Activated CD4-positive, alpha-beta memory T cell treated with anti-CD3 and anti-CD28 coated beads, Interleukin-2, amount 10 ng/mL, durations not matched to agents 7 days and 5 days (primary cell): ENCODE measurements at places on chromosomes 5 and 9.

- DNase-seq = no peak
Observed at GRCh38 chr9:110578575-110579033, 937 bp downstream of the SVEP1 start.

DNA sequence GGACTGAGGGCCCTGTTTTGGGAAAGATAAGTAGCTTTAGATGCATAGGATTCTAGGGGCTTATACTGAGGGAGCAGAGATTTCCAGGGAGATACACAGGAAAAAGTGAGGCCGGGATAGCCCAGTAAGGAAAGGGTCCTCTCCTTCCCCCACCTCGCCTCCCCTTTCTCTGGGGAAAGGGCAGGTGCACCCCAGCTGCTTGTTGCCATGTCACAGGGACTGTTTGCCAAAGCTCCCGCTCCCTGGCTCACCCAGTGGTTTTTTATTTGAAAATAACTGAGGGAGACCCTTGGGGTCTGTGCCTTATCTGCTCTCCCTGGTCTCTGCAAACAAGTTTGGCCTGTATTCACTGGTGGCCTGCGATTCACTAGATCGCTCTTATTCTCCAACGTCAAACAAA lies 51.2 kb downstream of the RGS3 start:
- no peak for DNase-seq

GRCh38 chr9:37042421-37042820 lies 8.4 kb upstream of the PAX5 start:
- DNase-seq = no peak

DNA sequence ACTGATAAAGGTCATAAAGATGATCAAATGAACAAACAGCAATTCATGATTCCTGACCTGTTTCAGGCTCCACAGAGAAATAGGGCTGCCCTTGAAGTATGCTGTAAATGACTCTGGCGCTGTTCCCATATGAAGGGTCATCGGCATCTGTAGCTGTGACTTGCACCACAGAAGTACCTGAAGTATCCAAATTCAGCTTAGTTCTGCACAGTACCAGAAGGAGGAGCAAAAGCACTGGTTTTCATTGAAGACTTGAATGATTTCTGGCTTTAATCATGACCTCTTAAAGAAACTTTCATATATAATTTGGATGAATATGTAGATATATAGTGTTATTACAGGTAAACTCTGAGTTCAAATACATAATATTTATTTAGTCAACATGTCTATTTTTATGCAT lies 109.1 kb downstream of the CDH10 start:
- DNase-seq = no peak

DNA sequence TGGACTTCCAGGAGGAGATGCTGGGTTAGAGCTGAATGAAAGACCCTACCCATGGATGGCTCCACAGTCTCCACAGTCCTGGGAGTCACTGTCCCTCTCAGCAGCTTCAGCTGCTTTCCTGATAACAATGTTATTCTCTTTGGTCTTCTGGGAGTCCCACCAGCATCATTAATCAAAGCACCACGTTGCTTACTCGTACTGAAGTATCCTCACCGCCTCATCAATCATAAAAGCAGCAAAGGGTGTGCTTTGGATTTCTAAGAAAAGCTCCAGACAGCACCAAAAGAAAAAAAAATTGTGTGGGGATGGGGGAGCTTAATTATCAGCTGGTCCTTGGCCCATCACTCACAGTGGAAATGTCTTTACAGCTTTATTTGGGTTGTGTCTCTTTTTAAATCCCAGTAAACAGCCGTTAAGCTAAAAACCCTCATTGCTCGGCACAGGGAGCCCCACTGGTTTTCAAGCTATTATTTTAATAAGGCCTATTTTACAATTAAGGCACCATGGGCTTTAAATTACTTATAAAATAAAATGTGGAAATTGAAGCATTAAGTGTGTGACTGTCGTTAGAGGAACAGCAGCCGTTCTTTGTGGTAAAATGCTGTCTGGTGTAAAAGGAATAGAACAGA lies 538.0 kb downstream of the EBF1 start:
- DNase-seq = no peak

- DNase-seq = no peak
Observed at GRCh38 chr9:114112778-114113584, 13.9 kb upstream of the KIF12 start.

GRCh38 chr5:154618696-154619095 lies 136.5 kb upstream of the LARP1 start:
- no peak for DNase-seq

GRCh38 chr5:107216587-107216986 lies 454.1 kb downstream of the EFNA5 start:
- no peak for DNase-seq

DNA sequence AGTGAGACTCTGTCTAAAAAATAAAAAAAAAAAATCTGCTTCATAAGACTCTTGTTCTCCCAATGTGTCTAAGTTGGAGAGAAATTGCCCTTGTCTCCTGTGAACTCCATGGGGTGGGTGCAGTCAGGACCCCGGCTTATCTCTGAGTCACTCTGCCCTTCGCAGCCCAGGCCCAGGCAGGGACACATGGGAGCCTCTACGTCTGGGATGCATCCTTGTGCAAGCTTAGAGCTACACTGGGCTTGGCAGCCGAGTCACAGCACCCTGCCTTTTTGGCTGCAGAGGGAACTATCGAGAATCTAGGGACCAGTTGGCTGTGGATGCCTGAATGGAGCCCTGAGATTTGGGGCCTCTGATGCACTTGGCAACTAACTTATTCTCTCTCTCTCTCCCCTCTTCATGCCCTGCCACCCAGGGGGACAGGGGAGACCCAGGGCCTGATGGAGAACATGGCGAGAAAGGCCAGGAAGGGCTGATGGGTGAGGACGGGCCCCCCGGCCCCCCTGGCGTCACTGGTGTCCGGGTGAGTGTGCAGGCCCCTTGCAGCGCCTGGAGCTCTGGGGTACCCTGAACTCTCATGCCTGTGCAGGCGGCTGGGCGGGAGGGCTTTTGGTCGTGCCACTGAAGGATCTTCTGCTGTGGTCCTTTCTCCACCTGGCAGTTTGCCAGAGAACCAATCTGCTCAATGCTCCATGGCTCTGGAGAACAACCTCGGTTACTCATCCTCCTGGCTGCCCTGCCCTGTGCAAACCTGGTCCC lies 47.5 kb upstream of the ORM1 start:
- DNase-seq = no peak

GRCh38 chr5:148107608-148108007 lies 43.8 kb downstream of the SPINK5 start:
- no peak for DNase-seq

DNA sequence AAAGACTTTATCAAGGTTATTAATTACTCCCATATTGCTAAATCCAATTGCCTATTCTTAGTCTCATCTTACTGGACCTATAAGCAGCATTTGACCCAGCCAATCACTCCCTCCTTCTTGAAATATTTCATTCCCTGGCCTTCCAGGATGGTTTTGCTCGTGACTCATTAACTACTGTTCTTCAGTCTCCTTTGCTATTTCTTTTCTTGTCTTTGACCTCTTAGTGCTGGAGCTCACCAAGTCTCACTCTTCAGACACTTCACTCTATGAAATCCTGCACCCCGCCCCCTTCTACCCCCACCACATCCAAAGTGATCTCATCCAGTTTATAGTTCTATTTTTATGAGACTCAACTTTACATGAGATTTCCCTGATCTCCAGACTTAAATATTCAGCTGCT lies 803.1 kb upstream of the WWC1 start:
- DNase-seq = no peak

DNA sequence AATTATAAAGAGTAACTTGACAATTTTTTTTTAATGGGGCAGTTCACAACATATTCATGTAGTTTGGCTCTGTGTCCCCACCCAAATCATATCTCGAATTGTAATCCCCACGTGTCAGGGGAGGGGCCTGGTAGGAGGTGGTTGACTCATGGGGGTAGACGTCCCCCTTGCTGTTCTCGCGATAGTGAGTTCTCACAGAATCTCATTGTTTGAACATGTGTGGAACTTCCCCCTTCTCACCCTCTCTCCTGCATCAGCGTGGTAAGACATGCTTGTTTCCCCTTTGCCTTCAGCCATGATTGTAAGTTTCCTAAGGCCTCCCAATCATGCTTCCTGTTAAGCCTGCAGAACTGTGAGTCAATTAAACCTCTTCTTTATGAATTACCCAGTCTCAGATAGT lies 40.7 kb downstream of the FBXW11 start:
- no peak for DNase-seq

DNA sequence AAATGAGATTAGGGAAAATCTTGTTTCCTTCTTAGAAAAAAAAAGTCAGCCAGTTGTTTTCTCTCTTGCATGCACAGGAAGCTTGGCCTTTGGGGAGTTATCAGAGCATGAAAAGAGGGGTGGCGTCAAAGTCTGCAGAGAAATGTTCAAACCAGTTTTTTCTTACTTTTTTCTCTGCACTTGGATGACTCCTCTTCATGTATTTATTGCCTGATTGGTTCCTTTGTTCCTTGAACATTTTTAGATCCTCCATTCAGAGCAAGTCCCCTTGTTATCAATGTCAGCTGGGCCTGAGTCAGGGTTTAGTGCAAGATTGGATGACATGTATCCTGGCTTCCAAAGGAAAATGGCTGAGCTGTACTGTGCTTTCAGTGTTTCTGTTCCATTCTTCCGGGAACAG lies 392.6 kb upstream of the BRINP1 start:
- no peak for DNase-seq

DNA sequence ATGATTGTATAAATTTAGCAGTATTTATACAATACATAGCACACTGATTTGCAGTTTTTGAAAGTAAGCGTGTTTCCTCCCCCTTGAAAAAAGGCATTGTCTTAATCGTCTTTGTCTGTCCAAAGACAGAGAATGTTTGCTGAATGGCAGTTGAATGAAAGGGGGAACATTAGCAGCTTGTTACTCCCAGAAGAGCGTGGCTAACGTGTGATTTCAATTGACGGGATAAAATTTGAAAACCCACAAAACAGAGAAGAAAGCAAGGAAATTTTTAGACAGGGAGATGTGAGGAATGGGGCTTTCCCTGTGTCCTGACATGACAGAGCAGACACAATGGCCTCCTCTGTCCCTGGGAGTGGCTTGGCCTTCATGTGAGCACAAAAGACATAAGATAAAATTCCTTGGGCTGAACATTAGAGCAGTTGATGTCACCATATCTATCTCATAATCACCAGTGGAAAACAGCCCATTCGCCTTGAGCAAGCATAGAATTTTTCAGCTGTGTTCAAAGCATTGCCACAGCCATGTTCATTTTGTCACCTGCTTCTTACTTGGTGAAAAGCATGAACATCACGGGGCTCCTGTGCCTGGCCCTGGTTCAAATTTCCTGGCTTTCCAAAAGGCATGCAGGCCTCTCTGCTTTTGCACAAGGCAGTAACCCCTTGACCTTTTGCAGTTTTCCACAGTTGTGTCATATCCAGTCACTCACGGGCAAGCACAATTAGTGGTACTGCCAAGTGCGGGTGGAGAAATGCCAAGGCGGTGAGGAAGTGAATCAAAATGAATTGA lies 126.9 kb downstream of the TLE1 start:
- no peak for DNase-seq

GRCh38 chr5:138936968-138937345 lies 61.8 kb upstream of the LRRTM2 start:
- no peak for DNase-seq

- no peak for DNase-seq
Observed at GRCh38 chr5:32127711-32128110, 46.4 kb downstream of the GOLPH3 start.

- DNase-seq = no peak
Observed at GRCh38 chr5:14261235-14261634, 118.1 kb downstream of the TRIO start.

GRCh38 chr9:95399261-95399660 lies 81.8 kb upstream of the FANCC start:
- DNase-seq = no peak

GRCh38 chr5:174111287-174111973 lies 65.9 kb downstream of the NSG2 start:
- DNase-seq = no peak

DNA sequence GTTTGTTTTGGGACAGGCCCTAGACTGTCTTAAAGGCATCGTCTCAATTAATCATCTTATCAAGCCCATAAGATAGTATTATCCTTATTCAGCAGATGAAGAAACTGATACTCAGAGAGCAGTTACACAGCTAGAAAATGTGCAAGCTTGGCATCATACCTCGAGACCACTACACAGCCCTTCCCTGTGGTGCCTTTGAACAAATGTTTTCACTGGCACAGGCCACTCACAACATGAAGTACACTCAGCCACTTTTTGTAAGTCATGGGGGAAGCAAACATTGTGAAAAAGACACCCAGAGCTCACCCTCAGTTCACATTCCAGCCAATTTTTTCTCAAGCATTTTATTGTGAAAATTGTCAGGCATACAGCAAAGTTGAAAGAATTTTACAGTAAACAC lies 122.5 kb downstream of the WDR41 start:
- DNase-seq = no peak

DNA sequence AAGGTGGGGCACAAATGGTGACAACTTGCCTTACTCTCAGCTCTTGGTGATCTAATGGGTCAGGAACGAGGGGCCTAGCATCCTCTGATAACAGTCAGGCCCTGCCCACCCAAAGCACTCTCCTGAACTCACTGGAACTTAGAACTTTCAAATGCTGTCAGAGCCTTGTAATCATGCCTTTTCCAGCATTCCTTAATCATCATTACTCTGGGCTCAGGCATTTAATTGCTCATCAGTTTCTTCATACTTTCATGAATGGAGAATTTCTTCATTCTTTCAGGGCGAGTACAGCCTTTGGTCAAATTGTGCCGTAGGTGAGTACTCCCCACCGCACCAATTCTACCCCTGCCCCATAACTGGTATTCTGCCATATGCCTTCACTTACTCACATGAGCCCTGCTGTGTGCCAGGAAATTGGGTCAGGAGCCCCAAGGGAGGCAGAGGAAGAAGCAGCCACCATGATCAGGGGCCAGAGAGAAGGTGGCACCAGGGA lies 30.2 kb upstream of the DUSP1 start:
- no peak for DNase-seq

GRCh38 chr9:18268381-18268780 lies 205.6 kb upstream of the ADAMTSL1 start:
- DNase-seq = no peak

DNA sequence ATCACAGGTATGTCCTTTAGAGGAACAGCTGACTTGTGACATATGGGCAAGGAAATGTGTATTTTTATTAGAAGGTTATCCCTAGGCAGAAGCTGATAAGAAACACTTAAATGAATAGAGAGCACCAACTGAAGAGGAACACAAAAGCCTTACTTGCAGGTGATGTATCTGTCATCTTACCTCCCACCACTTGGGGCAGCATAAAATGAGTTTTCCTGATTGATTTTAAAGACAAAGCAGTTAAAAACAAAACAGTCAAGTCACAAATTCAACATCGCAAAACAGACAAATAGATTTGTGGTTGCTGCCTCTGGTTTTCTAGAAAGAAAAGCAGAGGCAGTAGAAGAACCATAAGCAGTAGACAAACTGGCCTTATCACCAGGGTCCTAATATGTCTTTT lies 302.4 kb upstream of the ZNF462 start:
- no peak for DNase-seq

- peak; percentile 24 for DNase-seq
Observed at GRCh38 chr9:88106492-88106891, 31.8 kb downstream of the SPATA31C2 start.

DNA sequence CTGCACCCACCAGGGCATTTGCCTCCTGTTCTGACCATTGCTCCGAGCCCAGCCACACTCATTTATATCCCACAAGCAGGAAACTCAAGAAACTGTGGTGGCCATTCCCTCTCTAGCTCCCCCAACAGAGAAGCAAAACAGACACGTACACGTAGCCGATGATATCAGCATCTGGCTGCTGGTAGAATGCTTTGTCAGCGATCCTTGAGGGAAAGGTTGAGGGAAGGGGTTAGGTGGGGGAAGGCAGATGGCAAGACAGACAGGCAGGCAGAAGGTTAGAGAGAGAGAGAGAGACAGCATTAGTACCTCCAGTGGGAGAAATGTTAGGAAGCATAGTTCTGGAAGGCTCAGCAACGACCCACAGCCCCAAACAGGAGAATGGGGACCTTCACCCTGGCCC lies 7.8 kb downstream of the HIGD2A start:
- no peak for DNase-seq
